CD4-positive, alpha-beta T cell (primary cell): ENCODE measurements at places on chromosomes 3 and 15. TPM values are rescaled to one million over a fixed set of nuclear protein-coding genes. Genes with fewer than 3 reads are reported as not detected.

The GOLGA8F gene
- total RNA-seq = not detected

The BNC1 gene
- not detected for total RNA-seq

The ZNF660 gene
- total RNA-seq = 0.05 TPM

The SPATA12 gene
- not detected for total RNA-seq

- H3K4me1 ChIP-seq = no peaks in the 10 kb centered on the region
- peaks cover 68% of the 10 kb centered on the region for H3K36me3 ChIP-seq
- no peak overlapping the region for H3K4me3 ChIP-seq
- no peak for DNase-seq
- no peak overlapping the region for H3K27ac ChIP-seq
- H3K27me3 ChIP-seq = no peaks in the 10 kb centered on the region
Observed at GRCh38 chr15:40028853-40029252, 10.1 kb downstream of the SRP14 start.

GRCh38 chr15:49751751-49752150 lies 130.9 kb downstream of the DTWD1 start:
- DNase-seq = no peak
- no peaks in the 10 kb centered on the region for H3K36me3 ChIP-seq
- no peak overlapping the region for H3K27ac ChIP-seq
- no peaks in the 10 kb centered on the region for H3K4me1 ChIP-seq
- no peaks in the 10 kb centered on the region for H3K27me3 ChIP-seq

- H3K27me3 ChIP-seq = no peaks in the 10 kb centered on the region
- no peaks in the 10 kb centered on the region for H3K4me1 ChIP-seq
- H3K4me3 ChIP-seq = no peak overlapping the region
- DNase-seq = no peak
- H3K36me3 ChIP-seq = no peaks in the 10 kb centered on the region
- no peak overlapping the region for H3K27ac ChIP-seq
Observed at GRCh38 chr3:176840641-176841286, 356.5 kb downstream of the TBL1XR1 start.

- no peaks in the 10 kb centered on the region for H3K4me1 ChIP-seq
- no peaks in the 10 kb centered on the region for H3K27me3 ChIP-seq
- no peak for DNase-seq
- no peak overlapping the region for H3K27ac ChIP-seq
- H3K36me3 ChIP-seq = no peaks in the 10 kb centered on the region
Observed at GRCh38 chr15:35980719-35981118, 434.8 kb upstream of the DPH6 start.

DNA sequence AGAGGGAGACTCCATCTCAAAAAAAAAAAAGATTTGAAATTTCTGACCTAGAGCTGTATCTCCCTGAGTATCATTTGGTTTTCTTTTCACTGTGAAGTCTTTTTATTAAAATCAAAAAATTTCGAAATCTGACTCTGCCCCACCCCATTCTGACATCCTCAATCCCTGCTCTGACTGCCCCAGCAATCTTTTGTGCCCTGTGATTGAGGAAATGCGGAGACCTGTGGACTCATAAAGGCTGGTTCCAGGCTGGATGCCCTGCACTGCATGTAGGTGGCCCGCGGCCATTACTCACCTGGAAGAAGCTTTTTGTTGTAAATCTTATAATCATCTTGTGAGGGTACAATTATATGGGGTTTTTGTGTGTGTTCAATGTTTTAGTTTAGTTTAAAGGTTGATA lies 147.3 kb upstream of the SEMA6D start:
- H3K4me1 ChIP-seq = no peaks in the 10 kb centered on the region
- H3K27ac ChIP-seq = no peak overlapping the region
- H3K27me3 ChIP-seq = no peaks in the 10 kb centered on the region
- no peaks in the 10 kb centered on the region for H3K36me3 ChIP-seq

DNA sequence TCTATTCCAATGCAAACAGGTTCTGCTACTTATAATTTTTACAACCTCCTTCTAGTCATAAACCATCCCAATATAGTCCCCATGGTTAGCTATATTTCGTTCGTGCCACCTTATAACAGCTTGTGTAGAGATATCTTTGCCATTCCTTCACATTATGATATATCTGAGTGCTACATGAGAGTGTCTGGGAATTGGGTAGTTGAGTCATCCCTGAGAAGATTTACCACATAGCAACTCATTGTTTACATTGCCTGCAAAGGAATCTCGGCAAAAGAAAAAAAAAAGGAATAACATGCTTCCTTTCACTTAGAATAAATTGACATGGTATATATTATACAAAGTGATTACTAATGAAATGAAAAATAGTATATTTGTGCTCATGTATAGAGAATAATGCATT lies 86.0 kb upstream of the VGLL3 start:
- no peak for DNase-seq
- no peak overlapping the region for H3K4me3 ChIP-seq
- H3K27me3 ChIP-seq = no peaks in the 10 kb centered on the region
- H3K27ac ChIP-seq = no peak overlapping the region
- no peaks in the 10 kb centered on the region for H3K4me1 ChIP-seq

GRCh38 chr15:38195191-38195901 lies 57.3 kb upstream of the SPRED1 start:
- H3K4me1 ChIP-seq = no peaks in the 10 kb centered on the region
- H3K4me3 ChIP-seq = no peak overlapping the region

DNA sequence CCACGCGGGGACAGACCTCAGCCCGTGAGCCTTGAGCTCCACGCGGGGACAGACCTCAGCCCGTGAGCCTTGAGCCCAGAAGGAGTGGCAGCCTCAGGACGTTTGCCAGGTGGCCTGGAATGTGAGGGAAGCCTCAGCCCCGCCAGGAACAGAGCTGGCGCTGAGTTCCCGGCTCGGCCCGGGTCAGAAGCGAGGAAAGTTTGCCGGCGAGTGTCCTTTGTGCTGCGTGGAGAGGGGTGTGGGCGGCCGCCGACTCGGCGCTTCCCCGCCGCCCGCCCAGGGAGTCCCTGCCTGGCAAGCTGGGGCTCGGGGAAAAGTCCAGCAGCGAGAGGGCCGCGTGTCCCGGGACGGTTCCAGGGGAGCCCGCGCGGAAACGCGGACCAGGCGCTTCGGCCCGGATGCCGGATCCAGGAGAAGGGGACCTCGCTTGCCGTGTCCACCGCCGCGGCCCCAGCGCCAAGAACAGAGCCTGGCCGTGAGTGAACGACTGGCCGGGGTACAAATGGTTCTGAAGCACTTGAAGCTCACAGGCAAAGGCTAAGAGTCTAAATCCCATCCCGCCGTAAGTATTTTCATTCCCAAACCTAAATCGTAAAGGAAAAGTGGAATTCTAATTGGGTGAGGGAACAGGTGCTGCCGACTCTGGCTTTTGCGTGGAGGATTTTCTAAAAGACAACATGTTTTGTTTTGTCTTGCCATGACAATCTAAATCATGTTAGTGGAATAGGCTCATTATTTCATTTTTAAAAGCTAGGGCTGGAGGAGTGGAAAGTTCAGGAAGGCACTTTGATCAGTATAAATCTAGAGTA lies 1.7 kb downstream of the LRRN1 start:
- DNase-seq = no peak
- H3K4me1 ChIP-seq = peaks cover 19% of the 10 kb centered on the region
- peaks cover 27% of the 10 kb centered on the region for H3K27me3 ChIP-seq
- no peaks in the 10 kb centered on the region for H3K36me3 ChIP-seq
- H3K4me3 ChIP-seq = peak overlapping the region; percentile 30
- no peak overlapping the region for H3K27ac ChIP-seq
